ENCODE measurements at places on chromosomes 3 and 15.
A peak's percentile ranks its signal among the peaks of the same experiment; 100 is the strongest.

- DNase-seq, result peak; percentile 23
Measured at GRCh38 chr3:53287131-53287629, 31.4 kb upstream of the TKT start.

- no peak for DNase-seq
Measured at GRCh38 chr3:10781981-10782380, 34.0 kb upstream of the SLC6A11 start.

GRCh38 chr3:169955406-169955805 lies 11.2 kb upstream of the SEC62 start:
- no peak for DNase-seq

GRCh38 chr3:51163051-51163450 lies 222.0 kb upstream of the MANF start:
- no peak for DNase-seq

DNA sequence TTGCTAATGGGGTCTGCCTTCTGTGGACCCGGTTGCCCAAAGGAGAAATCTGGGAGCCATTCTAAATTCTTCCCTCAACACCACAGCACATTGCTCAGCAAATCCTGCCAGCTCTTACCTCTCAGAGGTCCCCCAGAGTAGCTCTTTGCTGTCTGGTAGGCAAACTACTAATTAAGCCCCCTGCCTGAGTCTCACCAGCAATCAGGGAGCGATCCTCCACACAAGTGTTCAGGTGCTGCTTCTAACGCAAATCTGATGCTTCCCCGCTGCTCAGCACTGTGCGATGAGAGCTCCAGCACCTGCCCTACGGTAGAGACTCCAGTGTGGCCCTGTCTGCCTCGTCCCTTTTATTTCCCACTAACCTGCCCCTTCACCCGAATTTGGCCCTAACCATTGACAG lies 60.5 kb downstream of the HCN4 start:
- no peak for DNase-seq

- no peak for DNase-seq
Measured at GRCh38 chr3:148219999-148220398, 477.7 kb upstream of the AGTR1 start.

GRCh38 chr3:2985479-2985878 lies 124.7 kb downstream of the IL5RA start:
- no peak for DNase-seq

DNA sequence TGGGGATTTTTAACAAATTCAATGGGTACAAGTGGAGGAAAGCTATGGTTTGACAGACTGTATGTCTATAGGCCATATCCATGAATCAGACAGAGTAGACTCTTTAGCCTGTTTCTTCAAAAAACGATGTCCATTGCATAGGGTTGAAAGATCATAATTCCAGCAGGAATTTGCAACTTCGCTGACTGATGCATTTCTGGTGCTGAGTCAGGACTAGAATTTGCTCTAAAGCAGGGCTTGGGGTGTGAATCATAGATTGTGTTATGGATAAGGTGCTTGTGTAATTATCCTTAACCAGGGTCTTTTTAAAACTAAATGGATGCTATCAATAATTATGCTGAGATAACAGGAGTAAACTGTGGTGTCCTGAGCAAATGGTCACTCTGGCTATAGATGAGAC lies 200.4 kb upstream of the TBC1D5 start:
- peak; percentile 74 for DNase-seq

DNA sequence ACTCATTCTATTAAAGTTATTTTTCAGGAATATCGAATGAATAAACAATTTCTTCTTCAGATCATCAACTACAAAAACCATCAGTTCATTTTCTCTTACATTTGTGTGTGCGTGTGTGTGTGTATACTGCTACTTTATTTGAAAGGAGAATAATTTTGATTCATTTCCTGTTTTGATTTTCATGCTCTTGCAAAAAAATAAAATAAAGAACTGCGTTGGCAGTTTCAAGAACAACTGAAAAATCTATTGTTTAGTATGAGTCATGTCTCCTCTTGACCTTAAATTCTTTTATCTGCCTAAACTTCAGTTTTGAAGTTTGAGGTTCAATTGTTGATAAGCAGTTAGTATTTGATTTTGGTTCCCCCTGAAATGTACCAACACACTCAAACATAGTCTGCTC lies 540.8 kb downstream of the FGF12 start:
- no peak for DNase-seq

DNA sequence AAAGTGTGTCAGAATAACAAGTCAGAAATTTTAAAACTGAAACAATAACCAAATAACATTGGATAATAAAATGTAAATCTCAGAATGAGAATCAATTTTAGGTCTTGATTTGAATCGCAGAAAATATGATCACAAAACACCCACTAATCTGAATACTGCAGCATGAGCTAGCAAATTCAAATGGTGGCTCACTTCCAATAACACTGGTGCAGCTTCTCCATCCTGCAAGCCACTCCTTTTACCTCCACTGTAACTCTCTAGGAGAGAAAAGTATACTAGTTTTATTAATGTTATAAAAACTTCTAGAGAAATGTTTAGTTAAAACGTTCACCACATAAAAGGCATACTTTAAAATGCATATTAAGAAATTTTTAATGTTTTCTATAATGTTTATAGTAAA lies 30.4 kb downstream of the UBE3A start:
- DNase-seq, result no peak

- DNase-seq, result no peak
Measured at GRCh38 chr15:72796515-72797337, 13.2 kb upstream of the ADPGK start.

GRCh38 chr15:40235201-40235885 lies 3.5 kb upstream of the PAK6 start:
- no peak for DNase-seq

- DNase-seq, result no peak
Measured at GRCh38 chr3:147832611-147833010, 423.4 kb downstream of the ZIC1 start.

GRCh38 chr3:181660337-181660736 lies 51.4 kb upstream of the SOX2 start:
- no peak for DNase-seq

- no peak for DNase-seq
Measured at GRCh38 chr3:106830334-106830733, 546.9 kb upstream of the CCDC54 start.

GRCh38 chr3:69791919-69792399 lies 52.7 kb downstream of the MITF start:
- peak; percentile 70 for DNase-seq

DNA sequence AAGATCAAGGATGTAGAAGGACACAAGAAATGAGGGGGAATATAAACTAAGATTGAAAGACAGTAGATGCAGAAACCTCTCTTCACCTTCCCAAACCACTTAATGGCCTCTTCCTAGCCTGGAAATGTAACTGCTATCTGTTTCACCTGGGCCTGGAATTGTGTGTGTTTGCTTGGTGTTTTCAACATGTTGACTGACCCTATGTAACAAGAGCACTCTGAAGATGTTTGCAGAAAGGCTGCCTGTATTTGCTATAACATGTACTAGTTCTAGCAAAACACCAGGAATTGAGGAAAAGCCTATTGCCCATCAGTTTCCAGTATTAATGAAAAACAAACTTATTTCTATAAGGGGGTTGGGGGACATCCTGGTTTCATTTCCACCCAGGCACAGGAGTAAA lies 248.3 kb downstream of the WDR72 start:
- DNase-seq, result no peak

DNA sequence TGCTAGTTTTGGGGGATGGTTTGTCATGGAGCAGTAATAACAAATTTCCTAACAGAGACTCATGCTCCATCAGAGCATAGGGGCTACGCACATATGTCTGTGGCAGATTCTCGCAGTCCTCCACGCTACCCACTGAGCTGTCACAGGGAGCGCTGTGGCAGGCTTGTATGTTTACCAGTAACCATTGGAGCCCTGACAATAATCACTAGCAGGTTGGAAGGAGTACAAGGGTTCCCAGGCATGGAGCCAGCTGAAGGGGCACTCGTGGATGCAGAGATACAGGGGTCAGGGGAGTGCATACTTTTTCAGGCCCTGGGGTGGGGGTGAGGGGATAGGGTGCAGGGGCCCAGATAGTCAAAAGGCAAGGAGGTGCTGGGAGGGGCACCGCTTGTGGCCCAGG lies 7.9 kb upstream of the GP9 start:
- DNase-seq, result no peak

DNA sequence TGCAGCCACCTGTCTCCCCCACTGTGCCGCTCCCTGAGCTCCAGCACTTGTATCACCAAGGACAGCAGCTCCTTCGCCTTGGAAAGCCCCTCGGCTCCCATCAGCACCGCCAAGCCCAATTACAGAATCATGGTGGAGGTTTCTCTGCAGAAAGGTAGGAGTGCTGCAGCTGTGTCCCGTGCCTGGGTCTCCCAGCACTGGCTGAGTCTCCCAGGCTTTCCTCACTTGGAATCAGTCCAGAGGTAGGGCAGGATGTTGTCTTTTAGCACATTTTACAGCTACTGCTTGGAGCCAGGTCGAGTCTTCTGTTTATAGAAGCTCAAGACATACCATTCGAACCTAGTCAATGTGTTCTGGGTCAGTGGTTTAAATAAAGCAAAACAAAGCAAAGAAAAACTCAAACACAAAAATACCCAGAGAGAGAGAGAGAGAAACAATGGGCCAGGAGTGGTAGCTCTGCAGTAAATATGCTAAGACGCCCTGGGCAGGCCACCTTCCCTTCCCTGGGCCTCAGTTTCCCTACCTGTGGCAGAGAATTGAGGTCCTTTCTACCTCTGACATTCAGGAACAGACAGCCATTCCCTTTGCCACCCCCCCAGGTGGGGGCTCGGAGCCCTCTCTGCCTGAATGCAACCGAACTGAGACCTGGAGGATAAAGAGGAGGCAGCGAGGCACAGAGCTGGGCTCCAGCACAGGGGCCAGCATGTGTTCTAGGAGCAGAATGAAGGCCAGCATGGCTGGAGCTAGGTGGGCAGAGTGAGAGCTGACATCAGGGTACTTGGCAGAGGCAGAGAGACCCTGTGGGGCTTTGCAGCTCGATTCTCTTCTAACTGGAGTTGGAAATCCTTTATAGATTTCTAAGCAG lies 44.1 kb downstream of the STARD5 start:
- peak; percentile 6 for DNase-seq

GRCh38 chr3:17032407-17033034 lies 147.8 kb downstream of the PLCL2 start:
- DNase-seq, result peak; percentile 57

DNA sequence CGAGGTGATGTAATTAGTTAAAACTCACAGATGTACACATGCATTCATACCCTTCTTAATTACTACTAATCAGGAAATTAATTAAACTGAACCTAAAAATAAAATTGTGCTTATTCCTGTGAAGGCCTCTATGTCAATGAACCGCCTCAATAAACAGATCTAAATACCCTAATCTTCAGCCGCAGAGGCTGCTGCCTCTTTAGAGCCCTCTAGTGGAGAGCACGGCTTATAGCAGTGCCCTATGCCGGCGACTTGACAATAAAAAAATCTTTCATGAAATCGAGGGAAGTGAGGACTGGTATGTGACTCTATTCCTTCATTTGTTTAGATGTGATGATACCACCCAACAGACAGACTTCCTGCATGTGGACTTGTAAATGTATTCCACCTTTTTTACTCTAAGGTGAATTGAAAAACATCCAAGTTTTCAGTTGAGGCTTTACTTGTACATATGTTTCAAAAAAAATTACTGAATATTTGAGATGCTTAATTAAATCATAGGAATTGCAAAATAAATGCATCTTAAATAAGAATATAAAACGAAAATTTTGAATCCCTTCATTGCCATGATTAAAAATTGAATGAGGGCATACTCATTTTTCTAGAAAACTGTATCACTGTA lies 8.3 kb upstream of the EPHA3 start:
- peak; percentile 33 for DNase-seq

DNA sequence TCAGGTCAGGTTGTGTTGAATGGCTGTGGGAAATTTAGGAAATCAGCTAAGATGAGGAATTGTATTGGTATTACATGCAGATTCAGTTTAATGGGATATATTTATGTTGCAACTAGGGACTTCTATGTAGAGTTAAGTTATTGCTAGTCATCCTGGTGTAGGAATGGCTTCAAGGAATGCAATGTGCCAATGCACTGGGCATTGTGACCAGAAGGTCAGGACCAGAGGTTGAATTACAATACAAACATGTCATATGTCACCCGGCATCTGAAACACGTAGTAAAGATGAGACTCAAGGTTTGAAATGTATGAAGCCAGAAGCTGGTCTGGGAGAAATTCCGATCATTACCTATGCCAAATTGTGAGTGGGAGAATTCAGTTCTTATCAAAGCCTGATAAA lies 11.7 kb upstream of the GAP43 start:
- no peak for DNase-seq

DNA sequence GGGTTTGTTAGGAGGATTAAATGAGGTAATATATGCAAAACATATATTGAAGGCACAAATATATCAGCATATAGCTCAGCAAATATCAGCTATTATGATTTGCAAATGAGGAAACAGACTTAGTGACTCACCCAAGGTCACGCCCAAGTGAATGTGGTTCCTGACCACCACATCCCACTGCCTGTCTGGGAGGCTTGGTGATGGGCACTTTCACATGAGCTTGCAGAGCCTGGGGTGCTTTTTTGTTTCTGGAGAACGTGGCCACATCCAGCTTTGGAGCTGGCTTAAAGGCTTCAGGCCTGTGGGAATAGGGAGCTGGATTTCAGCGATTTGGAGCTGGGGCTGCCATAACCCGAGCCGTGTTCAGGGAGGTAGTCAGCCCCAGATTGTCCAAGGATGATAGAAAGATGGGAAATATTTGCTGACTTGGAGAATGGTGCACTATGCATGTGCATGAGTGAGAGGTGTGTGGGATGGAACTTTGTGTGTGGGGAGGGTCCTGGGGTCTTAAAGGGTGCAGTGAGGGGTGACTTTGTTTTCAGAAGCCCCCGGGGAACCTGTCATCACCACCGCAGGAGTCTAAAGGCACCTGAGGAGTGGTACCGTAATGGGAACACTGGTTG lies 12.0 kb upstream of the FGD5 start:
- DNase-seq, result no peak

- no peak for DNase-seq
Measured at GRCh38 chr3:149536429-149536828, 61.9 kb downstream of the TM4SF4 start.

- peak; percentile 76 for DNase-seq
Measured at GRCh38 chr15:40340740-40341400, at the start of gene CCDC9B. TSS of gene CCDC9B (minus strand) at chr15:40340939. CDS start at chr15:40340819, 120 bp downstream.

- no peak for DNase-seq
Measured at GRCh38 chr3:64108231-64108630, 84.9 kb upstream of the PSMD6 start.

- no peak for DNase-seq
Measured at GRCh38 chr3:181704421-181705085, 7.2 kb upstream of the SOX2 start.

GRCh38 chr3:18494251-18494650 lies 69.1 kb upstream of the SATB1 start:
- no peak for DNase-seq
